NCI-H82 (cell line): ENCODE measurements at places on chromosomes 5 and 9.
A peak's percentile ranks its signal among the peaks of the same experiment; 100 is the strongest.

- no peak for DNase-seq
Measured at GRCh38 chr5:35082530-35082929, 34.8 kb upstream of the AGXT2 start.

- DNase-seq = peak; percentile 53
Measured at GRCh38 chr5:82018462-82018861, 46.6 kb downstream of the ATG10 start.

GRCh38 chr5:129425031-129425430 is 35.1 kb upstream of the ADAMTS19 start:
- DNase-seq = no peak

- no peak for DNase-seq
Measured at GRCh38 chr5:53013857-53014256, 24.7 kb downstream of the ITGA2 start.

DNA sequence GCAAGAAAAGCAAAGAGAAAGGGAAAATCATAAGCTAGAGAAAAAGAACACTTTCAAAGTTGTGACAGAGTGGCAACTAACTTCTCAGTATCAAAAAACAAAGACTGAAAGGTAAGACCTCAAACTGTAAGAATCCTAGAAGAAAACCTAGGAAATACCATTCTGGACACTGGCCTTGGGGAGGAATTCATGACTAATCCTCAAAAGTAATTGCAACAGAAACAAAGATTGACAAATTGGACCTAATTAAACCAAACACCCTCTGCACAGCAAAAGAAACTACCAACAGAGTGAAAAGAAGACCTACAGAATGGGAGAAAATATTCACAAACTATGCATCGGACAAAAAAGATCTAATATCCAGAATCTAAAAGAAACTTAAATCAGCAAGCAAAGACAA is 79.1 kb downstream of the FEM1C start:
- DNase-seq = no peak

- no peak for DNase-seq
Measured at GRCh38 chr5:108753877-108754276, 6.2 kb downstream of the FER start.

GRCh38 chr5:170104710-170105109 is 987 bp upstream of the FOXI1 start:
- no peak for DNase-seq

DNA sequence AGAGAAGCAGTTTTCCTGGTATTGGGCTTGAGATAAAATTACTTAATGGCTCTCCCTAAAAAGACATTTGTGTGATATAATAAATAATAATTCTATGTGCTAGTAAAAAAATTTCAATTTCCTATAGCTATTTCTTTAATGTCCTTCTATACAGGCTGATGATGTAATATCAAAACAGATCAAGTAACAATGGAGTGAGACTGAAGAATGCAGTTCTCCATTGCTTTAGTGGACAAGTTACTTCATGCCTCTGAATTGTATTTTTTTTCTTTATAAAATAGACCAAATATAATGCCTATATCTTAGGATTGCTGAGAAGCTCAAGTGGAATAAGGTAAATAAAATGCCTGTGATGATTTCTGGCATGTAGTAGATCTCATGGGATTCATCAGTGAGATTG is 35.6 kb upstream of the NEURL1B start:
- DNase-seq = no peak

DNA sequence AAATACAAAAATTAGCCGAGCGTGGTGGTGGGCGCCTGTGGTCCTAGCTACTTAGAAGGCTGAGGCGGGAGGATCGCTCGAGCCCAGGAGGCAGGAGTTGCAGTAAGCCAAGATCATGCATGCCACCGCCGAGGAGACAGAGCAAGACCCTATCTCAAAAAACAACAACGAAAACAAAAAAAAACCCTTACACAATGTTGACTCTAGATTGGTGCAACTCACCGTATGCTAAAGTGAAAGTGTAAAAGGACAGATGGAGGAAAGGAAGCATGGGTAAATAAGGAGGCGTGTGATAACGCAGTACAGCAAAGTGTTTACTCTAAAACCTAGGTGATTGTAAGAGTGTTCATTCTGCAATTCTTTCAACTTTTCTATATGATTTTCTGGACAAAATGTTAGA is 15.9 kb upstream of the RUFY1 start:
- DNase-seq = no peak

DNA sequence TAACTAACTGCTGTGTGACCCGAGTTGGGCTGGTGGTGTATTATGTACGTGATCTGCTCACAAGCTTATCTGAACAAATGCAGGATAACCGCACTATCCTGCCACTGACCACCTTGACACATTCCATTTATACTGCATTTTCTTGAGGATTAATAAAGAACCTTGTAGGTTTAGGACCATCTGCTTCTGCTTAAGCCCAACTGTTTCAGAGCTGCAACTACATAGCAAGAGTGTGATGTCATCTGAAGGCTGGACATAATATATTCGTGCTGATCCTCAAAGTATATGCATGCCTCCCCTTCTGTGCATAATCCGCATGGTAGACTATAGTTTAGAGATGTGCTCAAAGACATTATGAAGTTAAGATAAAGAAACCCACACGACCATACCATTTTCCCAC is 435.9 kb downstream of the BNC2 start:
- DNase-seq = peak; percentile 51

DNA sequence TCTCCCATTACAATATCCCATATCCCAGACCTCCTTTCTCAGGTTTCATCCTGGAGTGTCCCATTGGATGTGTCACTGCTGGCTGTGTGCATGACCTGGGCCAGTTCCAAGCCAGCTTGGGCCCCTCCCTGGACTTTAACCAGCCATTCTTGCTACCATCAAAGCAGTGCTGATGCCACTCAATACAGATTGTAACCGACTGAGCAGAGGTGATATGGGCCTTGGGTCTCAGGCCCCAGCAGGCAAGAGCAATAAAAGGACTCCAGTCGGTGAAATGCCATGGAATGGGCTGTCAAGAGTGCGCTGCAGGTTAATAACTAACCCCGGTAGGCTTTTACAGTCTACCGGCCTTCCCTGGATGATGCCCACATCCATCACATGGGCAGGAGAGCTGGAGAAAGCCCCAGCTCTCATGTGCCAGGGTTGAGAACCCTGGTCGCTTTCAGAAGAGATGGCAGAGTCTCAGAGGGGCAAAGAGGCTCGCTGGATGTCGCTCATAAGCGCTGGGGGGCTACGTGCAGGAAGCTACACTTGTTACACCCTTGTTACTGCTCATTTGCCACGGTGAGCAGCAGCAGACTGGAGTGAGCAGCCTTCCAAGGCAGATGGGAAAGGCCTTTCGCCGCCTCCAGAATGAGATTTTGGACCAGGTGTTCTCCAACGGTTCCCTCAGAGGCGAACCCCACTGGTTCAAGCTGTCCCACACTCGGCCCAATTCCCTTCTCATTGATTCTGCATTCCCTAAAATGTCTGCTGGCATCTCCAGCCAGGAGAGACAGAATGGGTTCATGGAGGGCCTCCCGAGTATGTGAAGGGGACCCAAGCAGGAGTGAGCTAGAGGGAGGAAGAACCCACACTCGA is 13.2 kb downstream of the EPB41L4B start:
- no peak for DNase-seq

- no peak for DNase-seq
Measured at GRCh38 chr9:137303151-137303892, 1.3 kb upstream of the NRARP start.
